Glutamatergic neuron (in vitro differentiated cells): ENCODE measurements at places on chromosomes 16 and 17.

DNA sequence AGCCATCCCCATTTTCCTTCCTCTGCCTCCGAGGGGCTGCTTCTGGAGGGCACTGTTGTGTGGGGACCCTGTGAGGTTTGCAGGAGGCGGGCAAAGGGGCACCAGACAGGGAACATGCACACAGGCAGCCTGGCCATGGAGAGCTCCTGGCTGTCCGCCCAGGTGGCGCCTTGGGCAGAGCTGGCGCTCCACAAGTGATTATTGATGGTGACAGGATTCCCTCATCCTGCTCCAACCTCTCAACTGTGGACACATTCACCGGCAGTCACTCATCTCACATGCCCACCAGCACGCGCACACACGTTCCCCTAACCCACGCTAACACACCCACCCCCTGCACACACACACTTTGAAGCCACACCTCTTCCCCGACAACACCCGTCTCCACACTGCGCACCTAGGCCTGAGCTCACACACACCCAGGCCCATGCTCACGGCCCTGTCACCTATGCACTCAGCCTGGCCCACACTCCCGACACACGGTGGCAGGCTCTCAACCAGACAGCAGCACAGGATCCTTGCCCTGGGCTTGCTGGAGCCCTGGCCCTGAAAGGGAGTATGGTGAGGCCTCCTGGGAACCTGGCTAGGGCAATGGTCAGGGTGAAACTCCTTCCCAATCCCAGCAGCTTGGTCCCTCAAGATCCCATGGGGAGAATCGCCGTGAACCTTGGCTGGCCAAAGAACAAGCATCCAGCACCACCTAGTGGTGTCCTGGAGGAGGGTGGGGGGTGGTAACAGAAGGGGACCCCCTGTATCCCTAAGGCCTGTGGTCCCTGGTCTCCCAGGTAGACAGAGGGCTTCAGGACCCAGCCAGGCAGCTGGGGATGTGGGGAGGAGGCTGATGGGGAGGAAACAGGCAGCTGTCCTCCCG is 3.6 kb downstream of the PNMT start:
- DNase-seq, result peak; percentile 69

- no peak for DNase-seq
Measured at GRCh38 chr17:31722251-31723056, 136.6 kb downstream of the COPRS start.

GRCh38 chr17:39011907-39012468 is 44.8 kb upstream of the FBXO47 start:
- DNase-seq, result peak; percentile 20

DNA sequence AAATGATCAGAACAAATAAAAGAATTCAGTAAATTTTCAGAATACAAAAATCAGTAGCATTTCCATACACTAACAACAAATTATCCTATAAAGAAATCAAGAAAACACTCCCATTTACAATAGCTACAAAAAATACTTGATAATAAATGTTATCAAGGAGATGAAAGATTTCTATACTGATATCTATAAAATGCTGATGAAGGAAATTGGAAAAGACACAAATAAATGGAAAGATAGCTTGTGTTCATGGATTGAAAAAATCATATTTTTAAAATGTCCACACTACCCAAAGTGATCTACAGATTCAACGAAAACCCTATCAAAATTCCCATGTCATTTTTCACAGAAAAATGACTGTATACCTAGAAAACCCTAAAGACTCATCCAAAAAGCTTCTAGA is 18.1 kb downstream of the SLFN12 start:
- DNase-seq, result no peak

GRCh38 chr17:50380369-50381259 is 7.6 kb downstream of the EME1 start:
- DNase-seq, result no peak

GRCh38 chr16:89359264-89360147 is 130.9 kb downstream of the ANKRD11 start:
- no peak for DNase-seq

- DNase-seq, result peak; percentile 91
Measured at GRCh38 chr16:70396246-70396904, 42.5 kb downstream of the ST3GAL2 start.

DNA sequence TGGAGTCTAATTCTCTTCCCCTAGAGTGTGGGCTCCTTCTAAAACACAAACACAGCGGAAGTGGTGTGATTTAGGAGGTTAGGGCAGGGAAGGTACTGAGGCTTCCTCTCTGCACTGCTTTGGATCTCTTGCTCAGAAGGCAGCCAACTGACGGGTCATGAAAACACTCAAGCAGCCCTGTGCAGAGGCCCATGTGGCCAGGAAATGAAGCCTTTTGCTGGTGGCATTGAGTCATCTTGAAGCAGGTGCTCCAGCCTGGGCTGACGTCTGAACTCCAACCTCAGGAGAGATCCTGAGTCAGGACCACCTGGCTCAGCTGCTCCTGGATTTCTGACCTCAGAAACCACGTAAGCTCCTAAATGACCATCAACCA is 72.9 kb downstream of the MRM1 start:
- DNase-seq, result no peak

DNA sequence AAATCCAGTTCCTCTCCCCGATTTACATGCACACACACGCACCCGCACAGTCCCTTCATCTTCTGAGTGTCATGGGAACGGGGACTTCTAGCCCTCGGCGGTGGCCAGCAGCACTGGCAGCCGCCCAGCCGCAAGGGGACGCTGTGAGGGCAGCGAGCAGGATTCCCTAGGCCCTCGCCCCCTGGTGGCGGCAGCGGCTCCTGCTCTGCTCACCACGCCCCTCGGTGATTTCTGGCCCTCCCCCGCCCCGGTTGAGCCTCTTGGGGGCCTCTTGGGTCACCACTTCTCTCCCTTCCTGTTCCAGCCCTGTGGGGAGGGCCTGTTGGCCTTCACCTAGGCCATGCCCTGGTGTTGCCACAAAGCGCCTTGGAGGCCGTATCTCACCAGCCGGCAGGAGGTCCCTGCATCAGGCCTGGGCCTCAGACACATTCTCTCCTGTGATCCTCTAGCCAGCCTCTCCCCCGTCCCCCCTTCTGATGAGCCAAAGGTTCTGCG is 75.2 kb upstream of the KSR1 start:
- peak; percentile 82 for DNase-seq

DNA sequence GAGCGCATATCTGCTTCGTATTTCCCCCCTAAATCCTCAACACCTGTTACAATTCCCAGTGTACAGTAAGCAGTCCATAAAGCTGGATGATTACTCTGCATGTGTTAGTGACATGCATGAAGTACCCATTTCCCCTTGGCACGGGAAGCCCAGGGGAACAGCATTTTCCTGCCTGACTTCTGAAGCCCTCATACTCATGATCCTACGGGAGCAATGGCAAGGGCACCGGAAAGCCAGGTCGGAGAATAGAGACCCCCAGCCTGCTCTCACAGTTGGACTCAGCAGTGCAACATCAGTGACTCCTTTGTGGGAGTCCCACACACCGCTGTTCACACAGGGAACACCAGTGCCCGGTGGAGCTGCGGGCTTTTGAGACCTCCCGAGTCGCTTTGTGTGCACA is 336.9 kb downstream of the CDH13 start:
- DNase-seq, result peak; percentile 22

- no peak for DNase-seq
Measured at GRCh38 chr16:85372627-85373372, 240.3 kb upstream of the GSE1 start.

DNA sequence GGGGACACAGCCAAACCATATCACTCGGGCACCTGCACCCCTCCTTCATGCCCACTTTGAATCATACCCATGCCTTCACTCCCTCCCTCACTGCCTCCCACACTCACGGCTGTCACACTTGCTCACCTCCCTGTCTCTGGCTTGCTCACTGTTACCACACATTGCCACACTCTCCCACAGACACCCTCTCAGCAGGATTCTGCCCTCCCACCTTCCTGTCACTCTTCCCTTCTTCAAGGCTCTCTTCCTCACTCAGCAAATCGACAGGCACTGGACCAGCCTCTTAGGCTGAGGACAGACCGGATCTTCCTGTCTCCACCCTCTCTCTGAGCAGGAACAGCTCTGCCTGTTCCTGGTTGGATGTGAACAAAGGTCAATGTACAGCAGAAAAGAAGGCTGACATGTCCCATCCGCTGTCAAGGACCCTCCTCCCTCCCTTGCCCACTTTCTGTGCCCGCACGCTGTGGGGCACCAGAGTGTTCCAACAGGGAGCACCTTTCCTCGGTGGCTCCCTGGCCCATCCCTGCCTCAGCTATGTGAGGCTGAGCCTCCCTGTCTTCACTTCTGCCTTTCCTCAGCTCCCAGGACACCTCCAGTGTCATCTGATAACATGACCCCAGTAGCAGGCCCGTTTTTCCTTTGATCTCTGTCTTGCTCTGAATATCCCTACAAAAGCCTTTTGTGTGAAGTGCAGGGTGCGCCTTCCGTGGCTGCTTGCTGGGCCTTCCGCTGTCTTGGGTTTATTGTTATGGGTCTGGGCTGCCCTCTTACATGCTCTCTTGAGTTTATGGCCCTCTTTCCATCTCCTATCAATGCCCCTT is 47.0 kb downstream of the CCDC182 start:
- DNase-seq, result no peak

GRCh38 chr16:89014403-89015230 is 37.6 kb upstream of the CBFA2T3 start:
- no peak for DNase-seq

- no peak for DNase-seq
Measured at GRCh38 chr17:29948448-29949215, 7.2 kb downstream of the EFCAB5 start.

- no peak for DNase-seq
Measured at GRCh38 chr16:25109643-25110042, 1.9 kb upstream of the LCMT1 start.

DNA sequence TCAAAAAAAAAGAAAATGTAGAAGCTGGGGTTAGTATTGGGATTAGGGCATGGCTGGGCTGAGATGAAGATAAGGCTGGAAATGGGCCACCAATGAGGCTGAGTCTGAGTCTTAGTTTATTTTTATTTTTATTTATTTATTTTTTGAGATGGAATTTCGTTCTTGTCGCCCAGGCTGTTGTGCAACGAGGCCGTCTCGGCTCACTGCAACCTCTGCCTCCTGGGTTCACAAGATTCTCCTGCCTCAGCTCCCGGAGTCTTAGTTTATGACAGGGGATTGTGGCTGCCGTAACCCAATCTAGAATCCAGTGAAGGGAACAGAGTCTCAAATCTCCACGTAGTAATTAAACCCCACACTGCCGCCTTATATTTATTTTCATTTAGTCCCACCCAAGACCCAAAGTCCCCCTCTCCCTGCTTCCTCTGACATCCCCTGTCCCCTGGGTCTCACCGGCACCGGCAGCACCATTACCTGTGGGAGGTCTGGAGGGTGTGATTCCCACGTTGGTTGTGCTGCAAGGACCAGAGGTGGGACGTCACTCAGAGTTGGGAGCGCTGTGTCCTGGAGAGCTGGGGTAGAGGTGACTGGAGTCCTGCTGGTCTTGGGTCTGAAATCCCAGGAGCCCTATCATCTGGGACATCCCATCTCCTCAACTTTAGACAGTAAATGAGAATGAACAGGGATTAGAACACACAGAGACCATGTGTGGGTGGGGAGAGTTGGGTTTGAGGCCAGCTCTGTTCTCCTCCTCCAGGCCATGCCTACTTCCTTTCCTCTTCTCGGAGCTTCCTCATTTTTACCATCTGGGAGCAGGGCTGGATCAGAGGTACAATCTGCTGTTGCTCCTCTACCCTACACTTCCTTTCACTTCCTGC is at the start of gene CLEC10A:
Gene CLEC10A (minus strand): TSS at position 671 of the 875 bp plus-strand sequence. CDS start 1,439 bp downstream, outside the sequence.
- DNase-seq, result no peak

- DNase-seq, result no peak
Measured at GRCh38 chr17:7823581-7824001, 10.4 kb upstream of the KDM6B start.

GRCh38 chr16:58099097-58099955 is 29.9 kb downstream of the CFAP20 start:
- no peak for DNase-seq

DNA sequence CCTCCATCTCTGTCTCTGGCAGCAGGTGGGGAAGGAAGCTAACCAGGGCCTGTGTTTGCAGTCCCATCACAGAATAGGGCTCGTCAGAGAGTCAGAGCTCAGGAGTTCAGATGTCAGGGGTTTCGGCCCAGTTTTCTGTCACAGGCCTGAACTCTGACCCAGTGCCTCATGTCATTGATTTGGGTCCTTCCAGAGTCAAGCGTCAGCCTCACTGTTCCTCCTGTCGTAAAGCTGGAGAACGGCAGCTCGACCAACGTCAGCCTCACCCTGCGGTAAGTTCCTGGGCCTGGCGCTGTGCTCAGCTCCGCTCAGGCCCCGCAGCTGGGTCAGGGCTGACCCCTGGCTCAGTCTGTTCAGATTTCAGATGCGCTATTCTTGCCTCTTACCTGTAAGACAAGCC is 10.7 kb downstream of the CTNS start:
- no peak for DNase-seq

DNA sequence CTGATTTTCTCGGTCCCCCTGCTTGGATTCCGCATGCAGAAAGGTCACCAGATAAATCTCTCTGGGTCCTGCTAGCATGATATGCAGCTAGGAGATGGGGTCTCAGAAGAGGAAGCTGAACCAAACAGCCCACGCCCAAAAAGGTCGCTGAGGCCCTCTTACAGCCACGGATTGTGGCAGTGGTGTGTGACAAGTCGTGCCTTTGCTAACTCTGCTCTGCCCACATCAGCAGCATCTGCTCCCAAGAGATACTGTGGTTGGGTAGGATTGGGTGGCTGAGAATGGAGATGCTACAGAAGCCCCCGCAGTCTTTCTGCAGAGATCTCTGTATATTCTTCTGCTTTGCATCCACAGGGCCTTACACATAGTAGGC is 15.2 kb upstream of the SKAP1 start:
- DNase-seq, result no peak

DNA sequence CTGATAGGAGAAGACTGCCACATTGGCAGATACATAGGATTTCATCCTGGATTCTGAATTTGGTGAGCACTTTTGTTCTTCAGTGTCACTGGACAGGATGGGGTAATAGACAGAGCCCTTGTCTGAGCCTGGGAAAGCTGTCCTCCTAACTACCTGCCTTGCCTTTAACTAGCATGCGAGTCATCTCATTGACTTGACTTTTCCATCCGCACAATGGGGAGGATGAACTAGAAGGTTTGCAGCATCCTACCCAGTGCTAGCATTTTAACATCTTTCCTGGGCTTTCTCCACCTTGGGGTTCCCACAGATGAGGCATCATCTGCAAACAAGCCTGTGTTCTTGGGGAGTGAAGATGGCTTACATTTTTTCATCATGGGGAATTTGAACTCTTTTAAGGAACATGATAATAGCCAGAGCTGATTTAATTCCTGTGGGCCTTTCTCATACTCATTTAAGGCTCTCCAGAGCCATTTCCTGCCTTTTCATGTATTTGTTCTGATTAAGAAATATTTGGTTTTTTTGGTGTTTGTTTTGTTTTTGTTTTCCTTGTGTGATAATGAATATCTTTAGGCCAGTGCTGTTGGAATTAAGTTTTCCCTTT is 139.5 kb downstream of the MSI2 start:
- no peak for DNase-seq

DNA sequence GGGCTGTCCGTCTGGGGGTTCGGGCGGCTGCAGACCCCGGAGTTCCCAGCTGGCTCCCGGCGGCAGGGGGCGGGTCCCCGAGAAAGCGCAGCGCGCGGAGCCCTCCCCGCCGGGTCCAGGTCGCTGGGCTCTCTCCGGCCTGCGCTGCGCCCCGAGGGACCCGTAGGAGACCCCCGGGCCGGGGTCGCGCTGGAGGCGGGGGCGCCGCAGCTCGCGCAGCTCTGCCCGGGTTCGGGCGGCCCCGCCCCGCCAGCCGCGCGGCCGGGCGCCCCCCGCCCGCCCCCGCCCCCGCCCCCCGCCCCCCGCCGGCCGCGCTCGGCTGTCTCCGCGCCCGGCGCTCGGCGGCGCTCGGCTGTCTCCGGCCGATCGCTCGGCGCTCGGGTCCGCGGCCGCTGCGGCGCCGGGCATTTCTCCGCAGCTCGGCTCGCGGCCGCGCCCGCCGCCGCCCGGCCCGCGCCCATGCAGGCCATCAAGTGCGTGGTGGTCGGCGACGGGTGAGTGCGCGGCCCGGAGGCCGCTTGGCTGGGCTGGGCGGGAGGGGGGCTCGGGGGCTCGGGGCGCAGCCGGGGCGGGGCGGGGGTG is at the start of gene RAC3:
Gene RAC3 (plus strand): TSS at position 376 of the 582 bp plus-strand sequence. CDS start 84 bp downstream, at position 460.
- peak; percentile 68 for DNase-seq
